ENCODE measurements at places on chromosomes 11 and 22. TPM values are rescaled to one million over a fixed set of nuclear protein-coding genes. Genes with fewer than 3 reads are reported as not detected.

DNA sequence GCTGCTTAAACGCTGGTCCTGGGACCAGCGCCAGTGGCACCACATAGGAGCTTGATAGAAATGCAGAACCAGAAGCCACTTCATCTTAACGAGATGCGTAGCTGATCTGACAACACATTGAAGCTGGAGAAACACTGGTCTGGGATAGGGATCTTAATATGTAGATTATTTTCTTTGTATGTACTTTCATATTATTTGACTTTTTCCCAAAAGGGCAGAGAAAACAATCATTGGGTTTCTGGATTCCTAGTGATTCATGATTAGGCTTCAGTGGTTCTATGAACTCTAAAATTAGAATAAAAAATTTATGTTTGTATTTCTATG is 12.3 kb downstream of the MPEG1 start:
- no peak for DNase-seq

QSER1 gene
- total RNA-seq: 22.8 TPM

DNA sequence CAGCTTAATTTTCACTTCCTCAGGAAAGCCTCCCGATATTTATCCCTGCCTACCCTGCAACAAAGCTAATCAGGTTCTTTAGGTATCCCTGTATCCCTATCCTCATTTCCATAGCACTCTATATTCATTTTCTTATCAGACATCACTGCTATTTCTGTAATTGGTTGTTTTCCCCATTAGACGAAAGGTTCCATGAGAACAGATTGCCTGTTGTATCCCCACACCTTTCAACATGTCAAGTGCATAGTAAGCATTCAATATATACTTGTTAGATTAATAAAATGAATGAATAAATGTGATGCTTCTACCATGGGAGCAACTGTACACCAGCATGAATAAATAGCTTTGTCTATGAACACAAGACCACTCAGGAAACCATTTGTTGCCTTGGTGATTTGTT is 499.8 kb downstream of the DLG2 start:
- no peak for DNase-seq

DNA sequence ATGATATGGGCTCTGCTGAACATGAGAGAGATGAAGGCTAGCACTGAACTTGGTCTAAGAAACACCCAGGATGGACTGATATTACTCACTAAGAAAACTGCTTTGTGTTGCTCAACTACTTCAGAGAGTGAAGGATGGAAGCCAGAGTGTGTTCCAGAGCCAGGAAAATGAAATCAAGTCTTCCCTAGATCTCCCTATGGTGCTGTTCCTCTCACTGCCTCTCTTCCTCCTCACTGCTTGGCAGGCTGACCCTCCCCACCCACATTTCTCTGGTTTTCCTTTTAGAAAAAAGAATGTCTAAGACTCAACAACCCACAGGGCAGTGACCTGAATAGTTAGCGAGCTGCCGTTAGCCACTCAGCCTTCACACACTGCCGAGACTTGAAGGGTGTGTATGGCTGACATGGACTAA is 65.6 kb downstream of the CCDC81 start:
- no peak for DNase-seq

DNA sequence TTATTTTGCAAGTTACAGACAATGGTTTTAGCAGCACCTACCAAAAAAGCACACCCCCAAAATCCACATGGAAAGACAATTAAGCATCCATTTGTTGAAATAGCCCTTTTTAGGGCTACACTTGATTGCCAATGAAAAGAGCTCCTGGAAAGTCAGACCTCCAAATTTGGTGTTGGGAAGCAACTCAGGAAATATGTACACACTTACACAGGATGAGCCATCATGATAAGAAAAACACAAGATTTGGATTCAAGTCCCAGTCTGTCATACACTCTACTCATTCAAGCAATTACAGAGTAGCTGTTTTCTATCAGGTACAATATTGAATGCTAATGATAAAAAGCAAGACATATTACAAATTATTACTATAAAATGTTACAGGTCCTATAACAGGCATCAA is 31.5 kb downstream of the FAM168A start:
- DNase-seq: no peak

- DNase-seq: peak; percentile 78
Observed at GRCh38 chr11:128772814-128773213, 78.9 kb downstream of the FLI1 start.

GRCh38 chr22:44438056-44438455 is 60.0 kb downstream of the RTL6 start:
- DNase-seq: no peak
